ENCODE measurements at places on chromosomes 12 and 14.

- no peak for DNase-seq
Measured at GRCh38 chr12:14403293-14403692, 37.8 kb downstream of the ATF7IP start.

GRCh38 chr14:40221428-40221827, 789.2 kb upstream of the FBXO33 start:
- DNase-seq = no peak

DNA sequence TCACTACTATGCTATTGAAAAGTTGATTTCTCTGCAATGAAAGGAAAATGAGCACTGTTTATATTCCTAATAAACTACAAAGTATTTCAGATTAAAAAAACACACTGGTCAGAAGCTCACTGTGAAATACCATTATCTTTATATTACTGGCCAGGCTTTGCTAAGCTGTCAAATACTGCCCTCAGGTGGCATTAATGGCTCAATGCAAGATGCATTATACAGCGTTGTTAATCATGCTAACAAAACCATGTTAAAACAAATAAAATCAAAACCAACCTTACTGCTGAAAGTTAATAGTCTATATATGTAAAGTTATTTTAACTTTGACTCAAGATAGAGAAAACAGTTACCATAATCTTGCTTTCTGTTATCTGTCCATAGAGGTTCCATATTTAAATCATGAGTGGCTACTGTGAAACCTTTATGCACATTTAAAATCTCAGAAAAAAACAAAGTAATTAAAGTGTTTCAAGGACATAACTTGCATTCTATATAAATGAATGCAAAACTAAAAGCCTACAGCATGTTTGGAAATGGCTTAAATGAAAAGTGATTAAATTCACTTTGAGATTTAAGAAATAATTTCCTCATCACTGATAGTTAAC, 121.7 kb downstream of the RALGAPA1 start:
- peak; percentile 18 for DNase-seq

GRCh38 chr14:87868920-87869319, 124.1 kb downstream of the GALC start:
- peak; percentile 39 for DNase-seq

- no peak for DNase-seq
Measured at GRCh38 chr14:66242001-66242400, 244.2 kb upstream of the CCDC196 start.

Measured in kidney glomerular epithelial cell (primary cell).